ENCODE measurements at places on chromosomes 3 and 15.

DNA sequence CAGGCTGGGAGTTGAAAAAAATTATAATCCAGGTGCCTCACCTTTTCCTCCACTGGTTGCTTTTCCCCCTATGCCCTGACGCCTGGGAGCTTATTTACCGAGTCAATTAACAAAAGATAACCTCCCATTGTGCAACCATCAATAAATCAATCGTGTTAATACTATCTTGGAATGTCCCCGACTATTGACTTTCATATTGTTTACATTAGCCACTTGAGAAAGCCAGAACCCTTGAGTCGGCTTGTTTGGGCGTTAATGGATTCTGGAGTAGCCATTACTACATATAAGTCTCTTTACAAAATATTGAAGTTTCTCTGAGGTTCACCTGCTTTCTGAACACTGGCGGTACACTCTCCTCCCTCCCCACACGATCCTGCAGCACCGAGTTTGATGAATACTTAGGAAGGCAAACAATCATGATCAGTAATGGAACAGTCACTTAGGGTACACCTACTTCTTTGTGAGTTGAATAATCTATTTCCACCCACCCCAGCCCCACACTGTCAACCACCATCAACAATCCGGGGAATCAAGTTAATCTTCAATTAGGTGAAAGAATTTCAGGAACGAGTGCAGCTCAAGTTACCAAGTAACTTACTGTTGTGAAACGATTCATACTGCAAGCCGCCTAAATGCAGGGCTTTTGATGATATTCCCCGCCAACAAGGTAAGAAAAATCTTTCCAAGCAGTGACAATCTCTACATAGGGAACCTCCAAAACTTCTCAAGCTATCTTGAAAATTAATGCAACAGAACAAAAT, 159.3 kb upstream of the NR2F2 start:
- no peak for DNase-seq

DNA sequence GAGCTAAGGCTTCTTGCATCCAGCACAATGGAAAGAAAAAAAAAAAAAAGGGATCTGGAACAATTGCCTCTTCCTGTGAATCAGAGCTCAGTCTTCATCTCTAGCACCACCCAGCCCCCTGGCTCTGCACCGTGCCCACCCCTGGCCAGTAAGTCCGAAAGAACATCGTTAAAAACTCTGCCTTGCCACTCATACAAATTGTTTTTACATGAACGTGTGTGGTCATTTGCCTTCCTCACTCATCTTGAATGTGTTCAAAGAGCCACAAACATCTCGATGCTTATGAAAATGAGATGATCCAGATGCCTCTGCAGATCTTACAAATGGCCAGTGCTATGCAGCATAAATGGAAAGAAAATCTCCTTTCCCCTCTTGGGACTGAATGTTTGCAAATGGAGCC, 400.0 kb upstream of the PPP2R3A start:
- no peak for DNase-seq

DNA sequence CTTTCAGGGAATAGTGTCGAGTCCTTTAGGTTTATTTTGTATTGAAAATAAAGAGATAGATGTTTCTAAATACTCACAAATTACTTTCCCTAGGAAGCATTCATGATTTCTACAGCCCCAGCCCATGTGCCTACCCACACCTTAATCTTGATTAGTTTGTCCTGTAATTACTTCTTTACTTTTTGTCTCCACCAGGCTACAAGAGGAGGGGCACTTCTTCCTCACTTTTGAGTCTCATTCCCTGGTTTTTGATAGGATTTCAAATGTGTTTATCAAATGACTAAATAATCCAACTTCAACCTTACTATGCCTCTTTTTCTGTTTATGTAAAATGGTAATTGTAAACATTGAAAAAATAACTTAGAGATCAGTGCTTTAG, 1.8 kb downstream of the PXK start:
- DNase-seq, result no peak

DNA sequence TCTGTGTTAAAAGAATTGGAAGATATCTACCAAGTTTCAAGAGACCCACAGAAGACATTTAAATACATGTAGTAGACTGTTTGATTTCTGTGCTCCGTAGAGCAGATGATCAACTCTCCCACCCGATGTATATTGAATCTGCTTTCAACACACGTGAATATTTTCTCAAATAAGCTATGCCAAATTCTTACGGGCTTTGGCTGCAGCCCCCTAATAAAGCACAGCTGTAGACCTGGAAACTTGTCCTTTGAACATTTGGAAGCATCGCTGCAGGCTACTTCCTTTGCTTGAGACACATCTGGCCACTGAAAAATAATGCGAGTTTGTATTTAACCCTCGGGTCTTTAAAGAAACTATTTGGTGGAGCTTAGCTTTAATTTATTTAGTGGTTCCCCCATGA, 98.3 kb upstream of the SELENOK start:
- DNase-seq, result no peak

Data from activated T-helper 1 cell treated with anti-CD3 and anti-CD28 coated beads, Interleukin-12 subunit alpha, Interleukin-12 subunit beta, Interleukin-2, Interleukin-4 antibody, amounts not matched to agents 30 ng/mL and 10 ng/mL and 1 ng/mL, durations not matched to agents 14 hours and 24 hours and 36 hours (primary cell).